Stimulated activated CD4-positive, alpha-beta T cell treated with anti-CD3 and anti-CD28 coated beads, Interleukin-12 subunit alpha, Interleukin-12 subunit beta, amount 100 ng/mL, for 24 hours (primary cell): ENCODE measurements at places on chromosomes 4 and X.

DNA sequence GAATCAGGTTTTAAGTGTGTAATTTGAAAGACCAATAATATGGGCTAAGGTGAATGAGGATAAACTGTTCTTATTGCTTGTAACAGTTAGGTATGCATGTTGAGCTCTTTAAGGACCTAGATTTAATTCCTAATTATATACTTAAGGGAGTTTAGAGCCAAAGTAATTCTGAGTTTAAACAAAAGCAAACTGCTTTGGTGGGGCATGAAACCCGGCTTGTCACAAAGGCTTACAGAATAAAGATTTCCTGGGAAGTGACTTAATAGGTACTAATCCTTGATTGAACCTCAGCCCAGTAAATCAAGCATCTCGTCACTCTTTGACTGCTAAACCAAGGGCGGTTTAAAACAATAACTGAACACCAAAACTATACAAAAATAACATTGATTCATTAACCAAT lies 1324.2 kb downstream of the RPA4 start:
- DNase-seq: no peak

- DNase-seq: no peak
Observed at GRCh38 chr4:7463566-7464258, 29.0 kb upstream of the PSAPL1 start.

DNA sequence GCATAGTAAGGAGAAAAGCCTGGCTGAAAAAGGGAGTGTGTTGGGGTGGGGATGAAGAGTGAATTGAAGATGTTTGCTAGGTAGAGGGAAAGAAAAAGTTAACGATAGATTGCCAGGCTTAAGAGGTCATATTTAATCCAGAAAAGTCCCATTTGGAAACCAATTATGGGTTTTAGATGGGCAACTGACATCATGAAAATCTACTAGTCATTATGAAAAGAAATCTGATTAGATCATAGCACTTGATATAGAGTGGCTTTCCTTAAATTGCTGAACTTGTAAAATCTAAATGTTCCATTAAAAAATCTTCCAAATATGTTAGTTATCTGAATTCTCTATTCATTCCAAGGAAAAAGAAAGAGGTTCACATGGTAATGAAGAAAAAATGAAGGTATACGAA lies 37.5 kb upstream of the IL21 start:
- DNase-seq: no peak

DNA sequence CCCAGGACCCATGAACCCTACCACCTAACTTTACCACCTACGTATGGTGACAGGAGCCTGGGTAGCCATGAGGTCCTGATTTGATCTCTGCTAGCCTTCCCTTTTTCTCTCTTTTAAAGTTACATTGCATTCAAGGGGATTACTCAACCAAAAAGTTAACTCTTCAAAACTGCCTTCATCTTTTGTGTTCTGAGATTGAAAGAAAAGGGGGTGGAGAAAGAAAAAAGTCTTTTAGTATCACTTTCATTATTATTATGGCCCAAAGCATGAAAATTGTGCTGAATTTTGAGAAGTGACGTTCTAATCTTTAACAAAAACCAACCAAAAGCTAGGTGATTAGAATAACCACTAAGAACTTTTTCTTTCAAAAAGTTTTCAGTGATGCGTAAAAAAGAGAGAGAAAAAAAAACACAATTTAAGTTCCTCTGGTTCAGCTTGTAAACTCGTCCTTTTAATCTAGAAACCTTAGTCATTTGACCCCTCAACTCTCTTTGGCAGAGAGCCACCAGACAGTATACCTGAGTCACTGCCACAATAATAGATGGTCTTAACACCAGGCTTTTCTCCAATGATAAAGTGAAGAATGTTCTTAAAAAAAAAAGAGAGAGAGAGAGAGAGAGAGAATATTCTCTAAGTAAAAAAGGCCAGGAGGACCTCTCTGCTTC lies 347.4 kb upstream of the FGF13 start:
- DNase-seq: no peak

DNA sequence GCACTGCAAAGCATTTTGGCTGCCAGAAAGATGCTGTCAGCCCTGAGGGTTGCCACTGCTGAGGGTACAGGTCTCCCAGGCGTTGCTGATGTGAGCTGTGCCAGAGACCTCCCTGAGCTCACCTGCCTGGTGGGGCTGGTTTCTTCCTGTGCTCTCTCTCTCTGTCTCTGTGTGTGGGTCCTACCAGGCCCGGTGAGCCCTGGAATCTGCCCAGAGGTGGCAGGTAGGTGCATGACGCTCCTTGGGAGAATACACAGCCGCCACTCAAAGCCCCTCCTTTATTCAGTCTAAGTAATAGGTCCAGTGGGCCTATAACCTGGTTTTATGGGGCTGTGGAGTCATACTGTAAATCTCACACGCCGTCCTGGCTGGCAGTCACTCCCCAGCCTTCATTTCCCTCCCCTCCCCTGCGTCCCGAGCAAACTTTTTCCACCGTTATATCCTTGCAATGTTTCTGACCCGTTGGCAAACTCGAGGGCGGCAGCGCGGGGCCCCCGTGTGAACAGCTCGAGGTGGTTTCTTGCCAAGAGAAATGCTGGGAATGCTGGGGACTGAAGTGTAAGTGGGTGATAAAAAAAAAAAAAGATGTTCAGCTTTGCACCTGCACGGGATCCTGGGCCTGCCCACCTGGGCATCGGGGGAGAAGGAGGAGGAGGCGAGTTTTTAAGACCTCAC lies 245.9 kb downstream of the CRLF2 start:
- DNase-seq: no peak
